ENCODE measurements at places on chromosomes 5 and 9.

- no peak for DNase-seq
Measured at GRCh38 chr9:69427286-69427685, 102.3 kb downstream of the ENTREP1 start.

DNA sequence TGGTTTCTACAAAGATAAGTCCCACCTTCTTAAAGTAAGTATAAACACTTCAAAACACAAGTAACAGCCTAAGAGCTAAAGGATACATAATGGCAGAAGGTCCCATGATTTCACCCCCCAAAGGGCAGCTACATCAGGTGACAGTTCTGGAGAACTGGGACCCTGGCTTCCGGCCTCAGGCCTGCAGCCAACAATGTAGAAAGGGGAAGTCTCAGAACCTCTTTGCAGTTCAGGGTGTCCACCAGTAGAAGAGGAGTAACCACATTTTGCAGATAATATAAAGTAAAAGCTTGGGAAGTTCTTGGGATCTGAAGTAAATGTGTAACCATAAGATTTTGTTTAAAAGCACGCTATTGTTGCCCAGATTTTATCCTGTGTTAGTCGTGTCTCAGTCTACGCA, 267.4 kb upstream of the VLDLR start:
- no peak for DNase-seq

GRCh38 chr5:32076699-32077695, 97.1 kb downstream of the GOLPH3 start:
- peak; percentile 75 for DNase-seq

GRCh38 chr9:135085830-135086546, 1.5 kb upstream of the OLFM1 start:
- peak; percentile 61 for DNase-seq

DNA sequence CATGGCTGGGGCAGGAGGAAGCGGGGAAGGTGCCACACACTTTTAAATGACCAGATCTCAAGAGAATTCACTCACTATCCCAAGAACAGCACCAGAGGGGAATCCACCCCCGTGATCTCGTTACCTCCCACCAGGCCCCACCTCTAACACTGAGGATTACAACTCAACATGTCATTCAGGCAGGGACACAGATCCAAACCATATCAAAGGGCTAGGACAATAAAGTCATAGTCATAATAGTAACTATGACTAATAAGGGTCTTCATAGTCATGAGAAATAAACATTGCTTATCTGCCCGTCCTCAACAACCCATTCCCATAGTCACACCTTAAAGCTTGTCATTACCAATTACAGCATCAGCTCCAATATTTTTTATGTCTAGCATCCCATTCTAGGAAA, 65.3 kb upstream of the SMC2 start:
- no peak for DNase-seq

DNA sequence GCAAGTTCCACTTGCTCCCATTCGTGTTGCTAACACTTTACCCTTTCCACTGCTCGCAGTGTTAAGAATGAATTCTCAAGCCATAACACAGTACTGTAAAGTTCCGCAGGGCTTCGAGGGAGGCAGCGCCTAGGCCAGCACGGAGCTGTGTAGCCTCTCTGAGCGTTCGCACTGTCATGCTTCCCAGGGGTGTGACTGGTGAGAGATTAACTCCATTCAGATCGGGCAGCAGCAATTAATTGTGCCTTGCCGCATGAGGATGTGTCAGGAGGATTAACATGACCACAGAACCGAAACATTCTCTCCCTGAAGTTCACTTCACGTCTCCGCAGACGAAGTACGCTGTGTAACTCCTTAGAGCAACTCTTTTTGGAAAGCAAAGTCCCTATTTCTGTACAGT, 23.2 kb downstream of the ZBTB34 start:
- DNase-seq: no peak

GRCh38 chr9:133741716-133742115, 3.6 kb upstream of the SARDH start:
- DNase-seq: no peak

GRCh38 chr9:12785260-12785770, 10.5 kb downstream of the LURAP1L start:
- no peak for DNase-seq

DNA sequence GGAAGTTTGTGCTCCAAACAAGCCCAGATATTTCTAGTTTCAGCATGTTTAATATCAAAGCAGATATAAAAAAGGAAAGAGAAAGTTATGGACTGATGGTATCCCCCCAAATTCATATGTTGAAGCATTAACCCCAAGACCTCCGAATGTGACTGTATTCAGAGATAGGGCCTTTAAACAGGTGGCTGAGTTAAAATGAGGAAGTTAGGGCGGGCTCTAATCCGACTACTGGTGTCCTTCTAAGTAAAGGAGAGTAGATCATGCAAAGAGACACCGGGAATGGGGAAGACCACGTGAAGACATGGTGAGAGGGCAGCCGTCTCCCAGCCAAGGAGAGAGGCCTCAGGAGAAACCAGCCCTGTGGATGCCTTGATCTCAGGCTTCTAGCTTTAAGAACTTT, 324.1 kb upstream of the KIF2A start:
- no peak for DNase-seq

All from SHP77 (cell line).